Cardiac septum (tissue), 1 donor: ENCODE measurements at places on chromosomes 2 and 18. TPM values are rescaled to one million over a fixed set of nuclear protein-coding genes. Genes with fewer than 3 reads are reported as not detected.

Gene CACNB4
- 0.67 TPM for total RNA-seq

Gene RNF103
- 63.4 TPM for total RNA-seq

Gene DUSP2
- total RNA-seq: 1.3 TPM

Gene IL1F10
- total RNA-seq: not detected

Gene LTBP1
- 124 TPM for total RNA-seq

Gene TOGARAM2
- 0.48 TPM for total RNA-seq

Gene GDF7
- 0.94 TPM for total RNA-seq

Gene REL
- total RNA-seq: 5.7 TPM

Gene PAX8
- total RNA-seq: 0.35 TPM

Gene DUSP19
- total RNA-seq: 8.6 TPM

Gene STAMBP
- 37.4 TPM for total RNA-seq

Gene SCN7A
- 13.0 TPM for total RNA-seq

Gene FLACC1
- total RNA-seq: 12.0 TPM

Gene VAPA
- total RNA-seq: 232 TPM

Gene GULP1
- 5.1 TPM for total RNA-seq
